ENCODE measurements at places on chromosomes 12 and 14.
A peak's percentile ranks its signal among the peaks of the same experiment; 100 is the strongest.

DNA sequence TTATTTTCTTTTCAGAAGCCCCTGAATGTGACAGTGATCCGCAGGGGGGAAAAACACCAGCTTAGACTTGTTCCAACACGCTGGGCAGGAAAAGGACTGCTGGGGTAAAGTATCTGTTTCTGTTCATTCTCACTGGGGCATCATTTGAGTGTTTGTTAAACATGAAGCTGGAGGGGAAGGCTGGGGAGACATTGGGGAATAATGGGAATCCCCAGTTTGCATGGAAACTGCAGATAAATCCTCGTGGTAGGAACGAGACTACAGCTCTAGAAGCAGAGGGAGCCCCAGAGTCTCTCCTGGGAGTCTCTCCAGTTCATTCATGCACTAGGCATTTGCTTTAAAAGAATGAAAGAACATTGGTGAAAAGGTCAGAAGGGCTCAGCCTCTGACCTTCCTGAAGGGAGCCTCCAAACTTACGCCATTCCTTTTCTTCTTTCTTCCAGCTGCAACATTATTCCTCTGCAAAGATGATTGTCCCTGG, 2.5 kb upstream of the CFAP251 start:
- no peak for DNase-seq

DNA sequence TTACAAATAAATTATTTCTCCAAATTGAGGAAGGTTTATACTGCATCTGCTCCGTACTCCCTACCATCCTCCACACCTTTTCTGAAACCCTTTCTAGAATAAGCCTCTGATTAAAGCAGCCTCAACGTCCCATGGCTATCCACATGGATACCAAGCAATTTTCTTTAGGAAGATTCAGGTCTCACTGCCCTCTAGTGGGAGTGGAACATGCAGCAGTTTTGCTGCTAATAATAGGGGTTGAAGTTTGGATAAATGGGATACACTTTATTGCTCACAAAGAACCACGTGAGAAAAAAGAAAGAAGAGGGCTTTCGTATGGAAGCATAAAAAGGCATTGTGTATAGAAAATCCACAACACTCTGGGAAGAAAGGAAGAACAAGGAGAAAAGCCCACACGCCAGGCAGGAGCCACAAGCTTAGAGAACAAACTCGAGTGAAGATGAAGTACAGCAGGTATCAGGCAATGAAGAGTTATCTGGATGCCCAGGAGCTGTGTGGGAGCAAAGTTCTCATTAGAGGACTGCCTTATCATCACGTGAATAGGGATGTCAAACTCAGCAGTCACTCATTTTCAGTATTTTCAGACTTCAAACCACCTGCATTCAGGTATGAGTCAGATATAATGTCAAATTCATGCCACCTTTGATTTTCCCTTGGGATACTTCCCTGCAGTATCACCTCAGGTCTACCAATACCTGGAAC, 45.8 kb downstream of the CCER1 start:
- DNase-seq, result no peak

DNA sequence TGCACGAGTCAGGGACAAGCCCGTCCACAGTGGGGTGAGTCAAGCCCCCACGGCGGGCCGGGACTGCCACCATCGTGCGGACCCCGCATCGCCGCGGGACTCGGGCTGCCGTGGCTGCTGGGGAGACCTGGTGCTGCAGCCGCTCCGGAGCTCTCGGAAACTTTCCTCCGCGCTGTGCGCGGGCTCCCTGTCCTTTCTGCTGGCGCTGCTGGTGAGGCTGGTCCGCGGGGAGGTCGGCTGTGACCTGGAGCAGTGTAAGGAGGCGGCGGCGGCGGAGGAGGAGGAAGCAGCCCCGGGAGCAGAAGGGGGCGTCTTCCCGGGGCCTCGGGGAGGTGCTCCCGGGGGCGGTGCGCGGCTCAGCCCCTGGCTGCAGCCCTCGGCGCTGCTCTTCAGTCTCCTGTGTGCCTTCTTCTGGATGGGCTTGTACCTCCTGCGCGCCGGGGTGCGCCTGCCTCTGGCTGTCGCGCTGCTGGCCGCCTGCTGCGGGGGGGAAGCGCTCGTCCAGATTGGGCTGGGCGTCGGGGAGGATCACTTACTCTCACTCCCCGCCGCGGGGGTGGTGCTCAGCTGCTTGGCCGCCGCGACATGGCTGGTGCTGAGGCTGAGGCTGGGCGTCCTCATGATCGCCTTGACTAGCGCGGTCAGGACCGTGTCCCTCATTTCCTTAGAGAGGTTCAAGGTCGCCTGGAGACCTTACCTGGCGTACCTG, 1.1 kb downstream of the PDE3A start:
- peak; percentile 5 for DNase-seq

GRCh38 chr12:2411011-2411410, 358.2 kb downstream of the CACNA1C start:
- no peak for DNase-seq

DNA sequence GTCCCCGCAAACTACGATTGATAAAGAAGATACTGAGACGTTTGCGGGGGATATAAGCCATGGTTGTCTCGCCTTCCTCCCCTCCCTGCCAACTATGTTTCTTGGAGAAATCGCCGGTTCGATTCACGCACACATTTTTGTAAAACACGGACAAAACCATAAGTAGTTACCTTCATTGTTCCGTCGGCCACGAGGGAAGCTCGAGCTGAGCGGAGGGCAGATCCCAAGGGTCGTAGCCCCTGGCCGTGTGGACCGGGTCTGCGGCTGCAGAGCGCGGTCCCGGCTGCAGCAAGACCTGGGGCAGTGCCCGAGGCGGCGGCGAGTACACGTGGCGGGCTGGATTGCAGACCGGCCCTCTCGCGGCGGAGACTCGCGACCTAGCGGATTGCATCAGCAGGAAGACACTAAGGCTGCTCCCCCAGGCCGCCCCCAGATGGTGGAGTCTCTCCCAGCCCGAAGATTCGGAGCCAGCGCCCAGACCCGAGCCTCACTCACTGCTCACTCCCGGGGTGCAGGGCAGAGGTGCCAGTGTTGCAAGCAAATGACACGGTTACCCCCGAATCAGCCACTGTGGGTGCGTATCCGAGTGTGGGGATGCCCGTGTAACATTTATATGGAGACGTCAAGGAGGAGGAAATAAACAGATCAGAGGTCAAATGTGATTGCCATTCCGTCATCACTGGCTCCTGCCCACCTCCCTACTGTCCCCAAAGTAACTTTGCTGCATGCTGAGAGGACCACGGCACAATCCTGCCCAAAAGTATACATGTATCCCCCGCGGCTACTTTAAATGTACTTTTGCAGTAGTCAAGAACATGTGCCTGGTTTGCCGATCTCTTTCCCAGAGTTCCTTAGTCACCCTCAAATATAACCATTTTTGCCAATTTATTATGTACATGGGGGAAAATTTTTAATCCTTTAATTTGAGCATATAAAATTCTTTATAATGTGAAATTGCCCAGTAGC, at the start of gene BCAT1:
Gene BCAT1 (minus strand): TSS at position 345 of the 966 bp plus-strand sequence. CDS start 169 bp downstream, at position 176.
- DNase-seq, result peak; percentile 79

DNA sequence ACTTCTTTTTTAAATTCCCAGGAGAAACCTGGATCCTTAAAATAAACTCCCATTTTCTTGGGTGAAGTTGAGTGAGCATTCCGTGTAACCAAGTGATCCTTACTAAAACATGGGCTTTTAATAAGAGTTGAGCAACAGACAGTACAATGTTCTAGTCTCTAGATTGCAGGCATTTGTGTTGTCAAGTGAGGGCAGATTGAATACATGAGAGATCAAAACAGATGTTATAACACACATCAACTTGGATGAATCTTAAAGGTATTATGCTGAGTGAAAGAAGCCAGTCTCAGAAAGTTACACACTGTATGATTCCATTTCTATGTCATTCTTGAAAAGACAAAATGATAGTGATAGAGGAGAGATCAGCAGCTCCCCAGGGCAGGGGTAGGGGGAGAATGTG, 213.9 kb upstream of the CCDC196 start:
- no peak for DNase-seq

DNA sequence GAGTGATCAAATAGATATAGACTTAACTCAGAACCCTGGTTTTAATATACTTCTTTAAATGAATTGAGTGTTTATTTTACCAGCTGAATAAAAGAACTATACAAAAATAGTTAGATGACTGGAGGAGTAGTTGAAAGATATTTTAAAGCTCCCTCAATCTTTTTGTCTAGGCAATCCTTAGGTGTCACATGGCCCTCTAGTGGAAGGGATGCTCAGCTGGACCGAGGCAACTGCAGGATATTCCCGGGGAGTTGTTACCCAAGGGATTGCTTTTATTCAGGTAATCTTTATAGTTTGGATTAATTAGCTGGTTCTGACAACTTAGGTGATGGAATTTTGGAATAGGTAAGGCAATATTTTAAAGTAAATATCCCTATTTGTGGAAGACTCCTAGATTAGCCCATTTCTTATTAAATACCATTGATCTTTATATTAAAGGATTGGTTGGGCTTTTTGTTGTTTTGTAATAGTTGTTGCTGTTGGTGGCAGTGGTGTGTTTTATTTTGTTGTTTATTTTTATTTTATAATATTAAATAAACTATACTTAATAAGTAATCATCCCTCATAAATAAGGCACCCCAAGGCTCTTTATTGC, 57.1 kb downstream of the ZDHHC17 start:
- no peak for DNase-seq

DNA sequence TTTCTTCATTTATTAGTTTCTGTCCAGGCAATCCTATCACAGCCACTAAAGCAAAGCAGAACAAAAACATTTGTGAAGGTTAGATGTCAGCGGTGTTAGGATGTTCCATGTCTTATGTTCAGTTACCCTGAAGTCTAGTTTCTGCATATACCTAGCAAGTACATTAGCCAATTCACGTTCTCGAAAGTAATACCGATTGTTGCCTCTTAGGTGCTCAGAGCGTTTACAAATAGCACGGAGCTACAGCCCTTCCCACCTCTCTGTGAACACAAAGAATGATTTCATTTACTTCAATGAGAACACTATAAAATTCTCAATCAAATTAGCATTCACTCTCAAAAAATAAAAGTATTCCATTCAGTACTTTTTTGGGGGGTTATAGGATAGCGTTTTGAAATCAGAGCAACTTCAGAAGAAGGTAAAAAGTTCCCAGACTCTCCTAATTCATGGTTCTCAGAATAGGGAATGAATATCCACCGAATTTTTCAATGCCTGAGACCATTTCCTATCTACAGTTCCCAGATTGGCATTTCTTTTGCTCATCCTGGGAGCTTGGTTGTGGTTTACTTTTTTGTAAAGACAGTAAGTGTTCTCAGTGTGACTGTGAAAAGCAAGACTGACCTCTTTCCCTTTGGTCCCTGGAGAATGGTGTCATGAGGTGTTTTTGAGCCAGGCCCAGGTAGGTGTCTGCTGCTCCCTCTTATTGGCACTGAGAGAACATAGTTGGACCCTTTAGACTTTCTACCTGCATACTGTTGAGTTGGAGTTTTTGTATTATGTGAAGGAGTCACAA, 488.0 kb upstream of the RGS6 start:
- DNase-seq, result no peak

- DNase-seq, result no peak
Measured at GRCh38 chr14:45786266-45786665, 533.3 kb upstream of the MIS18BP1 start.

DNA sequence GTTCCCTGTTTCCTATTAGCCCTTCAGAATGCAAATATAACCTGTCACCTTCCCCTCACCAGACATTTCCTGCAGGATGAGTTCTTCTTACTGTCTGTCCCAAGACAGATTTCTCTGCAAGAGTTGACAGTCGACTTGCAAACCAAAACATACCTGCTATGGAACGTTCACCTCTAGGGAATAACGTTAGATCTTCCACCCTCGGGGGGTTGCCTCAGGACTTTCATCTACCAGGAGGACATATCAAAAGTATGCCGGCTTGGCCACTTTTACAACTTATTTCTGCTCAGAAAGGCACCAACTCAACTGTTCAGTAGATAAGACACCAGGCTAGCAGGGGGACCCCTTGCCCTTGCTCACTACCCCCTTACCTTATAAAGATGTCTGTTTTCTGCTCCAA, 92.5 kb downstream of the DAAM1 start:
- no peak for DNase-seq

DNA sequence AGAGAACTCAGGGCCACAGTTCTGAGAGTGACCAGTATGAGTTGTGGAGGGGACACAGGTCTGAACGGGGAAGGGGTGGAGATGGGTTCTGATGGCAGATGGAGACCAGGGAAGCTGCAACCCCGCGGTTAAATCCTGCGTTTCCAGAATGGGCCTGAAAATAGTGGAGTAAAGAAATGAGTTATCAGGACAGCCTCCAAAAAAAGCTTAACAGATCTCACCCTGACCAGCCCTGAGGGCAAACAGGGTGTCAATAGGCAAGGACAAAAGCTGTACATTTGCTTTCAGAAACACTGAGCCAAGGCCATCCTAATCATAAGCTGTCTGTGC, 555 bp upstream of the RTN1 start:
- DNase-seq, result no peak

- peak; percentile 40 for DNase-seq
Measured at GRCh38 chr12:4215229-4216186, 58.1 kb upstream of the CCND2 start.
